Left ventricle myocardium superior (tissue), 1 donor: ENCODE measurements at places on chromosomes 1 and 21. TPM values are rescaled to one million over a fixed set of nuclear protein-coding genes. Genes with fewer than 3 reads are reported as not detected.

- peak; percentile 95 for DNase-seq
Observed at GRCh38 chr1:25338188-25338981, at the start of gene TMEM50A. Gene TMEM50A, plus strand, starts transcription at chr1:25338334. Its CDS starts 2,153 bp downstream, at chr1:25340487.

- peak; percentile 48 for DNase-seq
Observed at GRCh38 chr1:112713466-112714312, 1.4 kb downstream of the PPM1J start.

- no peak for DNase-seq
Observed at GRCh38 chr1:19757641-19758040, 42.1 kb downstream of the TMCO4 start.

Gene LCE1D
- not detected for total RNA-seq
